ENCODE measurements at places on chromosomes 5 and 9.

- no peak for DNase-seq
Observed at GRCh38 chr9:116442528-116442927, 244.6 kb upstream of the TRIM32 start.

- DNase-seq = no peak
Observed at GRCh38 chr5:126460459-126460858, 37.2 kb downstream of the GRAMD2B start.

DNA sequence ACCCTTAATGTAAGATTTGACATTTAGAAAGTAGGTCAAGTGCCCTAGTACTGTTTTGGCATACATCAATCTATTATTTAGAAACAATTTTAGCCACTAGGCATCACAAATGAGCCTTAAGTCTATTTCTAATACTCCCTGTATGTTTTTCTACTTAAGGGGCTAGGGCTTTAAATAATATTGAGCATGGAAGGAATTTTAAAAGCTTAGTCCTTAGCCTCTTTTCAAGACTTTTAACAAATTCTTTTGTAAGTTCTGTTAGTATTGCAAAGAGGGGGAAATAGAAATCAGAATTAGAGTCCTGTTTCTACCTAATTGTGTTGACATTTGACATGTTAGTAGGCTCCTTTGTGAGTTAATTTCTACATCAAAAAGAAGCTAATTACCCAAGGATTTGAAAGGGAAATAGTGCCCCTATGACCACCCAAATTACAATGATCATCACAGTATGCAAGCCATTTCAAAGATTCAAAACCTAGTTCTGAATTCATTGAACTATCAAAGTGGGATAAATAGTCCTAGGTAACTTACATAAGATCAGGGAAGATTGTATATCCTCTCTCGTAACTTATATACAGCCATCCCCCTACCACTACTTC, 647.8 kb upstream of the ACO1 start:
- DNase-seq = no peak

DNA sequence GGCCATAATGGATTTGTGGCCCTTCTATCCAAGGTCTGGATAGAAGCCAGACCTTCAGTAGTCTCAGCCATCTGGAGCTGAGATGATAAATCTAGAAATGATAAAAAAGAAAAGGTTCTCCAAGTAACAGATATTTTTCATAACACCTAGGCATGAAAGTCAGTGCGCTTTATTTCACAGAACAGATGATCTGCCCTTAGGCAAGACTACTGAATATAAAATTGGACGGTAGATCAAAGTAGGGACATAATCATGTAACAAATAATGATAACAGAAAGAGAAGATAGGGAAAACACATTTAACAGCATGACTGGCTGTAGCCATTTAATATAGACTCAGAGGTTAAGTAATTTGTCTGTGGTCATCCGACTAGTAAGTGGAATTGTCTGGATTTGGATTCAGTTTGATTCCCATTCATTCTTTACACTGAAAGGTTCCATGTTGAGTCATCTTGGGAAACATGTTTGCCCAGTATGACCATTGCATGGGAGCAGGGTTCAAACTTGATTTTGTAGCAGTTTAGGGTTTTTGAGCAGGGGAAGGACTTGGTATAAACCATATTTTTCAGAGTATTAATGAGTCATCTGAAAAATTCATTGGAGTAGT, 4.1 kb upstream of the CAVIN4 start:
- DNase-seq = no peak

GRCh38 chr9:133332381-133332730, 3.6 kb downstream of the SURF6 start:
- DNase-seq = no peak

DNA sequence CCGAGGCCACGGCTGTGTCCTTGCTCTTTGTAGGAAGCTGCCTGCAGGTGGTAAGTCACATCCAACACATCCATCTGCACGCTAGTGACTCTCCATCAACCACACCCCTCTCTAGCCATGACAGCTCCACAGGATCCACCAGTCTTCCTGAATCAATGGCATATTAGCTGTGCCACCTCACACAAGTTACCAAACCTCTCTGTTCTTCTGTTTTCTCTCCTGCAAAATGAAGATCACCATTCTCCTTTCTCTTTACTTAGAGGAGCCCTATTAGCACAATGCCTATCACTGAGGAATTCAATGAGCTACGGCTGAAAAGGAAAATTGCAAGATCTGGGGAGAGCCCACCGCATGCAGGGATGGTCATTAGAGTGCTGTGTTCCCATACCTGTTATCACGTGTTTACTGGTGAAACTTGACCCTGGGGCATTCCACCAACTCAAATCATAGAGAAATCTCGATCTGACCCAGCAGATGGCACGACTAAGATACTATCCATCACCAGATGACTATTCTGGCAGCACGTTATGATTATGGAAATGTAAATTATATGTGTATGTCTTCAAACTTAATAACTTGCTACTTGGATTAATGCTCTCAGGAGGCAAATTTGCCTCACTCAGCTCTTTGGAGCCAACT, 20.9 kb downstream of the WHRN start:
- DNase-seq = no peak

DNA sequence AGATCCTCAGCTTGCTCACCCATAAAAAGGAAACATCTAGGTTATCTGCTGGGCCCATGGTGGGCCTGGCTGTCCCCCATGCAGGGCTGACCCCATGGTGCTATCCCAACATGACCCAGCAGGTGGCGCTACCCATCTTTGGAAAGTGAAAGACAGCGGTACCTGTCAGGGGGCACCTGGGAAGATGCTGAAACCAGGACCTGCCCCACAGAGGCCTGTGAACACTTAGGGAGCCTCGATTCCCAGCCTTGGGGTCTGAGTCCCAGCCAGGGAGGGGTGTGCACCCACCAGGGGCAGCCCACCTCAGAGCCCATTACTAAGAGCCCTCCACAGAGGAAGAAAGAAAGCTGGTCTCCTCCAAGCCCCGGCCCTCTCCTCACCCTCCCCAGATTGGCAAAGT, 46.6 kb upstream of the IPPK start:
- peak; percentile 79 for DNase-seq

- DNase-seq = no peak
Observed at GRCh38 chr5:72244862-72245371, 75.1 kb downstream of the MRPS27 start.

GRCh38 chr5:90571147-90571773, 12.7 kb downstream of the ADGRV1 start:
- DNase-seq = no peak

DNA sequence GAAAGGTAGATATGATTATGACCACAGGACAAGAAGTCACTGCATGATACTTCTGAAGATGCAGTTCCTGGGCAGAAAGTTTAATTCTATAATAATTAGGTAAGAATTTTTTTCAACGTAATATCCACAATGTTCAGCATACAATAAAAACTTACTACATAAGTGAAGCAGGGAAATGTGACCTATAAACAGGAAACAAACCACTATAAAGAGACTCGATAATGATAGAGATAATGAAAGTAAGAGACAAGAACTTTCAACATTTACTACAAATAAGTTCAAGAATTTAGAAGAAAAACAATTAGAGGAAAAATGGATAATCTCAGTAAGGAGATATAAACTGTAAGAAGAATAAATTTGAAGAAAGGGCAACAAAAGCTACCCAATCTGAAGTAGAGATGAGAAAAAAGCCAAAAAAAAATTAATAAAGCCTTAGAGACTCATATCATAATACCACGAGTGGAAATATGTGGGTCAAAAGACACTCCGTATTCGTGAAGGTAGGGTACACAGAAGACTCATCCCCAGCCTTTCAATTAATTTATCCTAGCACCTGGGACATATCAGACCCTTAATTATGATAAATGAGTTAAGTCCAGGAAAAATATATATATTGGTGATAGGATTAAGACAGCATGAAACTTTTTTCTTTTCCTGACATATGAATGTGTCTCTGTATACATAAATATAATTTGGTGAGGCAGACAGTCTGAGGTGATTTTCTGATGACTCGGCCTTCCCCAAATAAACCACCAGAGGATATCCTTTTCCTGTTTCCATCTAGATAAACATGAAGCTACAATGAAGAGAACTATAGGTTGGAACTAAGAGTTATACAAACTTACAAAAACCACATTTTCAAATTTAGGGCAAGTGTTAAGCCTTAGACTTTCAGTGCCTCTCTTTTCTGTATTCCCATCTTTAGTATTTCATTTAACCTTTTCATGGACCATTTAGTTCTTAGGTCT, 120.4 kb downstream of the RAPGEF6 start:
- DNase-seq = no peak

DNA sequence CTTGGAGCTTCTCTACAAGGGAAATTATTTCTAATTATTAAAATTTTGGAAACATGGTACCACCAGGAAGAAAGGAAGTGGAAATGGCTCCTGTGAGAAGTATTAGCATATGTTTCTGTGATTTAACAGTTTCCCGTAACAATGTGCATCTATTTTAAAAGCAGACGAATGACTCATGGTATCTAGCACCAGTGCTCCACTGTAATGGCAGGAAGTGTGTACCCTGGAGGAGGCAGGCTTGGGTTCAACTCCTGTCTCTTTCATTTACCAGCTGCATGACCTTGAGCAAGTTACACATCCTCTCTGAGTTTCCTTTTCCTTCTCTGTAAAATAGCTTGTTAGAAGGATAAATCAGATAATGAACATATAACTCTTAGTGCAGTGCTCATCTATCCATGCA, 41.0 kb upstream of the ANGPTL2 start:
- DNase-seq = no peak

GRCh38 chr5:56386046-56386445, 152.9 kb upstream of the ANKRD55 start:
- DNase-seq = no peak

DNA sequence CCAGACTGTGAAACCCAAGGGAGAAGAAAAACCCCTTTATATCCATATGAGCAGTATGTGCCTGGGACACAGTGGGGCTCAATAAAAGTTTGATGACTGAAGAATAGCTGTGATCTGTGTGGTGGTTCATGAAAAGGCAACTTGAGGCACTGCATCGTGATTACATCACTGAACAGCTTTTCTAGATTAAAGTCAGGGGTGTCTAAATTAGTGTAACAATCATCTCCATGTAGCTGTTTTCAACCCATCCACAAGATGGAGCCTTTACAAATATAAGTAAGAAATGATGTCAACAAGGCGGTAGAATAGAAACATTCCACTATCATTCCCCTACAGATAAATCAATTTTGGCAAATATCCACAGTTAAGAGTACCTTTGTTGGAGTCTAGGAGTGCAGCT, 55.5 kb downstream of the PRRC1 start:
- no peak for DNase-seq

GRCh38 chr9:14317667-14318320, 3.9 kb upstream of the NFIB start:
- no peak for DNase-seq

DNA sequence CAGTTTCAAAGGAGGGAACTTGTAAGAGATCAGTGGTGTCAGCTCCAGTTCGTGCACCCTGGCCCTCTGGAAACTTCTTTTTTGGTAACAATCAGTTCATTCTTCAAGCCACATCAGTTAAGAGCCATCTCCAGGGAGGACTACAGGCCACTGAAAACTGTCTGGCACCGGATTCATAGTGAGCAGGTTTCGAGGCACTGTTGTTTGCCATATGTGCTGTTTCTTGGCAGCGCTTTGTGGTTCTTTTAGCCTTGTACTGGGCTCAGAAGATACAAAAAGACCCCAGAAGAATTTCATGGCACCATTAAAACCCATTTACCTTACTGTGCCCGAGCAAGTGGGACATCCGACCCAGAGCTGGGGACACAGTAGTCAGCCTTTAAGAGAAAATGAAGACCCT, 68.5 kb downstream of the OTULIN start:
- no peak for DNase-seq

- DNase-seq = no peak
Observed at GRCh38 chr9:21687351-21687750, 115.1 kb upstream of the MTAP start.

DNA sequence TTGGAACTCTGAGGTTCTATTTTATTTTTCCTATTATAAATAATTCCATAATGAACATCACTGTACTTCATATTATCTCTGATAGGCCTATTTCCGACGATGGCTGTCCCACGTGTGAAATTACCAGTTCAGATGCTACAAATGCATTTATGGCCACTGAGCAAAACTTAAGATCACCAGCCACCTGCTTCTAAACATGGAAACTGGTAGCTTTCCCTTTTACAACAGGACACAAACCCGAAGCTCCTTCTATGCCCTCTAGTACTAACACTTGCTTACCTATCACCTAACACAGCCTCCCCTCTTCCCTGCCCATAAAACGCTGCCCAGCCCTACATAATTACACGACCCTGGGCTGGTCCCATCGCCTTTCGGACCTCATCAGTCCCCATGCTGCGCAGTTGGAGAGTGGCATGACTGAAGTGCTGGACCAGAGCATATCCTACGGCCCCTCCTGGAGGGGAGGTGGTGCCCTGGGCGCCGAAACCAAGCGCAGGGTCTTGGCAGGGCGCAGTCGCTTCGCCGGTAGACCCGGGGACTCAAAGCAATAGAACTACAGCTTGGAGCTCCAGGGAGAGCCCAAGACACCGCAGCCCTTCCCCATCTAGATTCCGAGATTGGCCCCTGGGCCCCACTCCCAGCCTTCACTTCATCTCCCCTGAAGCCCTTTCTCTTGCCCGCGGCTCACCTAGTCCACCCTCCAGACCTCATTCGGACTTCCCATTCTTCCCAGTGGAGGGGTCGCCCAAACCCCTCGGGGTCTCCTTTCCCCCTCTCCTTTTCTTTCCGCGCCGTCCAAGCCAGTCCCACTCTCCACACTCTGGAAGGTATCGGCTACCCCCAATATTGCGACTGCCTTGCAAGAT, 1.0 kb upstream of the SAP30L start:
- peak; percentile 3 for DNase-seq

GRCh38 chr9:109903515-109904138, 123.6 kb downstream of the PALM2AKAP2 start:
- peak; percentile 13 for DNase-seq

DNA sequence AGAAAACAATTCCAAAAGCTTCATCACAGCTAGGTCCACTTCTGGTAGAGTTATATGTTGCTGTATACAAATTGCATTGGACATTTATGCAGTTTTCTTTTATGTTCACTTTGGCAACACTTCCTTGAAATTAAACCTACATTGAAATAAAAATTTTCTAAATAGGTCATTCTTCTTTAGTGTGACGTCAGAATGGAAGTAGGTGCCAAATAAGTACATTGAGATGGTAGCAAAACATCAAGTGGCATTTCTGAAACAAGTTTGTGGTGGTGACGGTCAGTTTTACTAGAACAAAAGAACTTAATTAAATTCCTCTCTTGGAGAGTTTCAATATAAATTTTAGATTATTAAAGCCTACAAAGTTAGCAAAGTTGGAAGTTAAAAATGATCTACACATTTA, 895.1 kb downstream of the CDH9 start:
- no peak for DNase-seq

DNA sequence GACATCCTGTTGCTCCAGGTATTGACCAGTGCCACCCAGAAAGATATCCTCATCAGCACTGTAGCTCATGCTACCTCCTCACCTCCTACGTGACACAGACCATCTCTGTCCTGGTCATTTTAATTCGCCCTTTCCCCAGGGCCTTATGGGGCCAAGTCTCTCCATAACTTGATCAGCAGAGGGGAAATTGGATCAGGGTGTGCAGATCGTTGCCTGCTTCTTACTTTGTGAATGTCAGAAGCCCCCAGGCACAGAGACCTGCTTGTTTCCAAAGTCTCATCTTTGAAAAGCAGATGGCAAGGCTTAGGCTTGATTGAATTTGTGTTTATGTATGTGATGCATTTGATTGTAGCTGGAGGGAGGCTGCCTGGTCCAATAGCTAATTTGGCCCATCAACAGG, 8.8 kb upstream of the DBH start:
- no peak for DNase-seq

GRCh38 chr5:97412959-97413358, 229.9 kb upstream of the RIOK2 start:
- DNase-seq = no peak

Data from activated CD8-positive, alpha-beta memory T cell treated with anti-CD3 and anti-CD28 coated beads for 1 hour (primary cell).